ENCODE measurements at places on chromosomes 3 and 15. TPM values are rescaled to one million over a fixed set of nuclear protein-coding genes. Genes with fewer than 3 reads are reported as not detected.

DNA sequence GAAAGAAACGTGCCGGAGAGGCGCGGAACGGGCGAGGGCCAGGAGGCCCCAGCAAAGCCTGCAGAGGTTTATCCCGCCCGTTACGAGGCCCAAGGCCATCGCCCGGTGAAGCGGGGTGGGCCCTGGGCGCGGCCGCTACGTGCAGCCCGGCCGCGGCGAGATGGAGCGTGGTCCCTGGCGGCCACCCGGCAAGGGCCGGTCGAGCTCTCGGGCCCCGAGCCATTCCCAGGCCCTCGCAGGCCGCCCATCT, 1.1 kb downstream of the PKM start:
- DNase-seq, result no peak

GRCh38 chr15:83810110-83810509, 156.2 kb downstream of the ADAMTSL3 start:
- DNase-seq, result peak; percentile 22

GRCh38 chr3:141237701-141238521, 6.3 kb downstream of the PXYLP1 start:
- peak; percentile 74 for DNase-seq

DNA sequence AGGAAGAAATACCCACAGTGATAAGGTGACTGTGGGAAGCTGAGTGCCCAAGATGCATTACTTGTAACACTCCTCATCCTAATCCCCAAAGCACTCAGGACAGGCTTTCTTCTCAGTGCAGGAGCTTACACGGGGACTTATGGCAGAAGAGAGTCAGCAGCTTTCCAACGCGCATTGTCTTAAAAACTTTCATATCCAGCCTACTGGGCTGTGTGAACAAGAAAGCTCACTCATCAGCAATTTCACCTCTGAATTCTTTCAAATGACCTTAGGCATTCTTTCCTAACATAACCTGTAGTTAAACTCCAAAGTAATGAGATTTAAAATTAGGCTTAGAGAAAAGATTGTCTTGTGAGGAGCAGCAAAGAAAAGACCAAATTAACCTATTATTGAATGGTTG, 132.3 kb downstream of the KCNAB1 start:
- no peak for DNase-seq

GRCh38 chr3:152452318-152452717, 183.6 kb downstream of the MBNL1 start:
- no peak for DNase-seq

GRCh38 chr3:115498898-115499297, 124.4 kb upstream of the GAP43 start:
- no peak for DNase-seq

- DNase-seq, result no peak
Measured at GRCh38 chr3:72129501-72130094, 344.6 kb upstream of the PROK2 start.

GRCh38 chr3:78761126-78761525, 1006.7 kb downstream of the ROBO1 start:
- no peak for DNase-seq

The C3orf62 gene
- total RNA-seq, result 8.0 TPM

The EFCAB12 gene
- 0.40 TPM for total RNA-seq

The GOLGA8R gene
- 1.5 TPM for total RNA-seq

The SUCLG2 gene
- 33.2 TPM for total RNA-seq

The CYP11A1 gene
- total RNA-seq, result not detected

The GASK1A gene
- total RNA-seq, result not detected

Data from activated CD4-positive, alpha-beta T cell treated with anti-CD3 and anti-CD28 coated beads, Interleukin-2, amount 10 ng/mL, durations not matched to agents 24 days and 14 days (primary cell).